ENCODE measurements at places on chromosomes 5 and 9.

DNA sequence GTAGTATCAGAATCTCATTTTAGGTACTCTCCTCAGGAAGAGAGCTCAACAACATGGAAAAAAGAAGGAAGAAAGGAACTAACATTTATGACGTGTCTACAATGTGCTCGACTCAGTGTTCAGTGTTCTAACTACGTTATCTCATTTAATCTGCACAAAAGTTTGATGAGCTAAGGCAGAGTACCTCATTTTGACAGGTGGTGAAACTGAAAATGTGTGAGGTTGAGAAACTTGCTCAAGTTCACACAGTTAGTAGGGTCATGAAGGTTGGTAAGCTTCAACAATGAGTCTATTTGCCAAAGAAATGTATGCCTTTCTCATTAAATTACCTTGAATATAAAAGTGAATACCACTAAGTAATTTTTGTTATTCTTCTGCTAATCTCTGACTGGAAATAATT, 165.1 kb downstream of the CAAP1 start:
- no peak for DNase-seq

- peak; percentile 42 for DNase-seq
Measured at GRCh38 chr9:4117835-4118610, 181.8 kb downstream of the GLIS3 start.

GRCh38 chr9:137194388-137194787, 5.9 kb downstream of the SSNA1 start:
- DNase-seq: no peak

DNA sequence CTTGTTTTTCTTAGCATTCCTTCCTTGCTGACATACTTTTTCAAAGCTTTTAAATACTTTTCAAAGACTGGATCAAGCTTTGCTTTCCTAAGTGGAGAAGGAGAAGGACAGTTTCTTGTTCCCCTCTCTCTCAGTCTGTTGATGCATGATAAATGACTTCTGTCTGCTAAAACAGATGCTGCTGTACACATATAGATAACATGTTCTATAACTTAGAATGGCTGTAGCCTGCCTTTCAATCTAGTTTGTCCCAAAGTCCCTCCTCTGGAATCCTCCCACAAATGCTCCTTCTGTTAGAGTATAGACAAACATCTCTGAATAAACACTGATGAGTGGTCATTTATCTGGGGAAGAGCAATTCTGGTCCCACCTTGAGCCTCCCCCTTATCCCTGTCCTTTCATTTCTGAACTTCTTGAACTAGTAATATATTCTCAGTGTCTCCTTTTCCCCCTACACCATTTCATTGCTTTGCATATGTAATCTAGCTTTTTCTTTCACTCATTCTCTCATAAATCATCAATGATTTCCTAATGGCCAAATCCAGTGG, 5.4 kb upstream of the HEMGN start:
- no peak for DNase-seq

GRCh38 chr5:56480705-56481427, 247.7 kb upstream of the ANKRD55 start:
- peak; percentile 44 for DNase-seq

DNA sequence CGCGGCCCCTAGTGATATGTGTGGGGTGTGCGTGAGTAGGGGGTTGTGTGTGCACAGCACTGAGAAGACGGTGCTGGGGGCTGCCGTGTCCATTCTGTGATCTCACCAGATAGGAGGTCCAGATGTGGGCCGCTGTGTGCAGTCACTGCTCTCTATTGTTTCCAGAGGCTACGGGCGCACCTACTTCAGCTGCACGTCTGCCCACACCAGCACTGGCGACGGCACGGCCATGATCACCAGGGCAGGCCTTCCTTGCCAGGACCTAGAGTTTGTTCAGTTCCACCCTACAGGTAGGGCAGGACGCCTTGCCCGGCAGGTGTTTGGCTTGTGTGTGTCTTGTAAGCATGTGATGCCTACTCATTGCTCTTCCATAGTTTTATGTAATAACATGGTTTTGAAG, 12.6 kb downstream of the SDHA start:
- DNase-seq: no peak

DNA sequence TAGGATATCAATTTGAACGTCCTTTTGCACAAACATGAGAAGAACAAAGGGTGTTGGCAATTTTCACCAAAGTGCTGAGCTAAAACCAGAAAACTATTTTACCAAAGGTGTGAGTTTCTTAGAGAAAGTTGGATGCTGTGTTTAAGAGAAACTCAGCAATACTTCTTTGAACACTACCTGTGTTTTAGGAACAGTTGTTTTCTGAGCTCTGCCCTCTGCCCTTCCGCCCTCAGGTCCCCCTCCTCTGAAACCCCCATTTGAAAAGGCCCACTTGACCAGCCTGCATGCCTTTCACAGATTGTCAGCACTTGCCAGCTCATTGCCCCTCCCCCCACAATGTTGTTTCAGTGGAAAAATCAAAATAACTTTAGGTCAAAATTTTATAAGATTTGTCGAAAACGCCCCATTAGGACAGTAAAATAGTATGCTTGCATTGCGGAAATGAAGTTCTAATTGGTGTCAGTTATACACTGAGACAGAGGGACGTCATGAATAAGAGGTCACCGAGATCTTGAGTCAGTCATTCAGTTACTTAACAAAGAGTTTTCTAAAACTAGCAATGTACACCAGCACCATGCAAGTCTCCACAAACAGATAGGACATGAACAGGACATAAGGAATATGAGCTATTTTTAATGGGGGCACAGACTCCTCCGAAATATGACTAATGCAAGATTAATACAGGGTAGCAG, 61.9 kb upstream of the IL7R start:
- DNase-seq: no peak

- no peak for DNase-seq
Measured at GRCh38 chr9:29129763-29130162, 1556.5 kb upstream of the C9orf72 start.

DNA sequence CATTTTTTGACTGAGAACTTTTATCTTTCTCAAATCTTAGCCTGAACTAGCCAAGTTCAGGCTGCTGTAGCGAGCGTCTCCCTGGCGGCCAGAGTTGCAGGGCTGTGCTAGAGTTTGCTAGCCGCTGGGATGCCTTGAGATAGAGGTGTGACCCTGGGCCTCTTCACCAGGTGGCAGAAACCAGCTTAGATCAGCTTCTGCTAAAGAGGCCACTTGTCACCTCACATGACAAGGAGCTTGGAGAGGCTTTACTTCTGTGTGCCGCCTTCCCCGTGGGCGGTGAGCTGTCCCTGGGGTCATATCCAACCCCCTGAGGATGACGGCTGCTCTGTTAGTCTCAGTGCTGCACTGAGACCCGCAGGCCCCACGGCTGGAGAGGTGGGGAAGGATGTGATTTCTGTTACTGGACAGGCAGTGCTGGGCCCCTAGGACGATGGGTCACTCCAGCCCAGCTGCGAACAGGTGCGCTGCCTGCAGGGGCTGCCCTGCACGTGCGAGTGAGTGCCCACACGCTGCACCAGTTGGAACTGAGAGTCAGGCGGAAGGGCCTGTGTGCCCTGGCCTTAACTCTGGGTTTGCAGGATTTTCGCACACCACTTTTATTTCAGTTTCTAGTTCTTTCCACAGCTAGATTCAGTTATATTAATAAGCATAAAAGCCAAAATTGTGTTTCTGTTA, 63.8 kb downstream of the EHMT1 start:
- peak; percentile 47 for DNase-seq

- no peak for DNase-seq
Measured at GRCh38 chr9:113558632-113559502, 95.3 kb downstream of the RGS3 start.

GRCh38 chr5:112024769-112025168, 267.8 kb upstream of the NREP start:
- DNase-seq: no peak

- no peak for DNase-seq
Measured at GRCh38 chr5:129133553-129133952, 39.0 kb downstream of the ISOC1 start.

GRCh38 chr5:110753600-110753999, 14.8 kb downstream of the SLC25A46 start:
- no peak for DNase-seq

DNA sequence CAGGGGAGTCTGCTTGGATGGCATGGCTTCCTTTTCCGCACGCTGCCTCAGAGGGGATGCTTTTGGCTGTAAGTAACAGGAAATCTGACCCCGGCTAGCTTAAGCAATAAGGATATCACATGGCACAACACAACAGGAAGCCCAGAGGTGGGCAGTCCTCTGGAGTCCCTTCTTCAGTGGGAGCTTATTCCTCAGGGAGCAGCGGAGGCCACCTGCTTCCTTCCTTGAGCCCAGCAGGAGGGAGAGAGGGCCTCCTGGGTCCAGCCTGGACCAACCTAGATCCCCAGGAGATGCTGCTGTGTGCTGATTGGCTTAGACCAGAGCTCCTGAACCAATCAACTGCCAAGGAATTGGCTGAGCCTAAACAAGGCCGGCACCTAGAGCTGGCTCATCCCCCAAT, 66.3 kb downstream of the C9orf50 start:
- no peak for DNase-seq

- no peak for DNase-seq
Measured at GRCh38 chr5:134370311-134370870, 978 bp upstream of the UBE2B start.

DNA sequence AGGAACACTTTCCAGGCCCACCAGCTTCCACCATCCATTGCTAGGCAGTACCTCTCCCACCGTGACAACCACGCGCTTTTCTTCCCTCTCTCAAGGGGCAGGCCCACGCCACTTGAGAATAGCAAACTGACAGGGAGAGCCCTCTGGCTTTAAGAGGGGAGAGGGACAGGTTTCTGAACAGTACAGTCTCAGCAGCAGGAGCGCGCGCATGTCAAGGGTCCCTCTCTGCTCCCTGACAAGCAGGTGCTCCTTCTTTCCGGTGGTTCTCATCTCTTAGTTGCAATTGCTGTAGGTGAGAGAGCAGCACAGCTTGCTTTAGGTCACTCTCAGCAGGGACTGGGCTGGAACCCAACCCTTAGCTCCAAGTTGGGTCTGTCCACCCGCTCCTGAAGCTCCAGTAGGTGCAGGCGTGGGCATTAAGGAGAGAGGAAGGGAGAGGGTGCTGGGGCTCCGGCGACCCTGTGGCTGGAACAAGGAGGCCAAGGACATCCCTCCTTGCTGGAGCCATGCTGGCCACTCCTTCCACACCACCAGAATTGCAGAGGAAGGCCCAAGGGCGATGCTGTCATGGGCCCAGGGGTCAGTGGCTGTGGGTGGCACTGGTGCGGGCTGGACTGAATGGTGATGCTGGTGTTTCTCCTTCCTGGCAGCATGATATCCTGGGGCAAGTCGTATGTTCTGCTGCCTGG, 9.0 kb upstream of the PHF2 start:
- peak; percentile 56 for DNase-seq

GRCh38 chr5:56019306-56020272, 24.8 kb upstream of the IL6ST start:
- no peak for DNase-seq

DNA sequence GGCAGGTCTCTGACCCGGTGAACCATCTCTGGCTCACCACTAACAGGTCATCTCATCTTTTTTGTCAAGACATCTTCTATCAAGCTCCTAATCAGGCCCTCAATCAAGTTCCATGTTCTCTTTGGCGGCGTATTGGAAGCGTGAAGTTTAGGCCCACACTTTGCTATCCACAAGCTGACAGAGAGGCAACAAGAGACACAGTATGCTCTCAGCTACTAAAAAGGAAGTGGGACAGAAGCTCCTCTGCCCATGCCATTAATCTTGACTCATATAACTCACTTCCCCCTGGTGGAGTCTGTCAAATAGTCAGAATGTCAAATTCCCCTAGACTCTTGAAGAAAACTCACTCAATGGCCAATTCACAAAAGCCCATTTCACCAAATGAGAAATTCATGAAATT, 77.6 kb upstream of the TMC1 start:
- peak; percentile 31 for DNase-seq

DNA sequence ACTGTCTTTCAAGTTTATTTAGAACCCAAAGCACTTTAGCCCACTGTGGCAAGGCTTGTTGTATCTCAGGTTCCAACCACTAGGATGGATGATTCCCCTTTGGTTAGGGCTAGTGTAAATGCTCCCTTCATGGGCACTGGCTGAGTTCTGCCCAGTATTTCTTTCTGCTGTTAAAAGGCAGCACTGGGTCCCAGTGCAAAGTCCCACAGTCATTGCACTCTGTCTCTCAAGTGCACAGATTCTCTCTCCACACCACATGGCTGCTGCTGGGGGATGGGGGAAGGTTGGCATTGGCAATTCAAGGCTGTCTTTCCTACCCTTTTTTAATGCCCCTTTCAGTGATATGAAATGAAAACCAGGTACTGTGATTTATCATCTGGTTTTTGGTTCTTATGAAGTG, 7.2 kb upstream of the NPR3 start:
- no peak for DNase-seq
